ENCODE measurements at places on chromosomes 7 and 10.
A peak's percentile ranks its signal among the peaks of the same experiment; 100 is the strongest.

DNA sequence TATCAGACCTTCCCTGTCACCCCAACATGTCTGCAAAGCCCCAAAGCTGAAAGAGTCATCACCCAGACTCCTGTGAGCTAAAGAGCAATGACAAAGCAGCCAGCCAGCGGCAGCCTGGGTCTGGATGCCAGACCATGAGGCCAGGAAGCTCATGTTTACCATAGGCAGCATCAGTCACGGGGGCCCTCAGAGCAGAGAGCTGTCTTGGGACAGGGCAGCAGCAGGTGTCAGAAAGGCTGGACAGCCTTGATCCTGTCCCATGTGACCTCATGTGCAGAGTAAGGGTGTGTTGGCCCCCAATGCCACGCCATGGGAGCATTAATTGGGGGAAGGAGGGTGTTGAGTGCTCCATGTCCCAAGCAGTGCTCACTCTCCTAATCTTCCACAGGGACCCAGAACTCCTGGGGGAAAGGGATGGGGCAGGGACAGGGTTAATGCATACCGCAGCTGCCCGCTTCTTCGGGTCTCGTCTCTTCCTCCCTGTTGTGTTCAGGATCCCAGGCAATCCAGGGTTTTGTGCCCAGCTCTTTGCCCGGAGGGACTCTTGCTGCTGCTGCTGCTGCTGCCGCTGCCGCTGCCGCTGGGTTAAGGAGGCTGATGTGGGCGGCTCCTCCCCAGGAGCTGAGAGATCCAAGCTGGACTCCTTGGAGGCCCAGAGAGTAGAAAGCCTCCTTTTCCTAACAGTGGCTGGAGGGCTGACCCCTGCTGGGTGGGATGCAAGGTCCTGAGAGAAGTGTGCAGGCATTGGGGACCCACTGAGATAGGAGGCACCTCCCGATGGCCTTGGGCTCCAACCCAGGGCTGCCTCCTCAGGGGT, 7.1 kb downstream of the CCDC201 start:
- DNase-seq: no peak

- no peak for DNase-seq
These were observed 58.6 kb upstream of the KCNIP2 start for GRCh38 chr10:101902032-101902819.

DNA sequence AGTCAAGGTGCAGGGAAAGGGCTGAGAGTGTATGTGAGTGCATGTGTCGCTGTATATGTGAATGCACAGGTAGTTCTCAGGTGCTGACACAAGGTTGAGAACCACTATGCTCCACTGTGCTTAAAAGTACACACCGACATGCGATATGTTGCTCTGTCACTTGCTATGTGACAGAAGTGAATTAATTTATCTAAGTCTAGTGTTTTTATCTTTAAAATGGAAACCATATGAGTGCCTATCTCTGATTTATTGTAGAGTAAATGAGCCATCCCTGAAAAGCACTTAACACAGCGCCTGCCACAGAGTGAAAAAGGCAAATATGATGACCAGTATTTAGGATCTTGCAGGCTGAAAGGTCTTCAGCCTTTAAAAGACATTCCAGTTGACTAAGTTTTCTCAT, 4.9 kb downstream of the SLC35B4 start:
- no peak for DNase-seq

DNA sequence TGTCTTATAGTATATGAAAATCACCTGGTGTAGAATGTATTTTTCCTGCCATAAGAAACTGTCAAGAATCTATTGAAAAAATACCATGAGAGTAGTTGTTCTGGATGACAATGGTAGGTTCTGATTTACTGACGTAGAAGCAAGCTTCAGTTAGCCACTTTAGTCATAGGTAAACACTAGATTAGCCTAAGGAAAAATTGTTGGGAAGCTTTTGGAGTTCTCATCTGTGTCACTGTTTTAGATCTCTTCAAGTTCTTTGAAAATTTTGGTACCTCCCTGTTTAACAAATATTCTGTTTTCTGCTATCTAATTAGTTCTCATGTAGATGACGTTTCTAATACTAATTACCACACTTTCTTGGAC, 131.8 kb downstream of the ADK start:
- peak; percentile 34 for DNase-seq

- DNase-seq: peak; percentile 56
These were observed 24.9 kb downstream of the RCC1L start for GRCh38 chr7:75048435-75049379.

GRCh38 chr7:156949541-156950380, at the start of gene NOM1:
Gene NOM1 (plus strand): TSS chr7:156949712. CDS start chr7:156949738, 26 bp downstream.
- peak; percentile 83 for DNase-seq

Measured in fibroblast of upper back skin (primary cell).